ENCODE measurements at places on chromosomes 16 and 17.

DNA sequence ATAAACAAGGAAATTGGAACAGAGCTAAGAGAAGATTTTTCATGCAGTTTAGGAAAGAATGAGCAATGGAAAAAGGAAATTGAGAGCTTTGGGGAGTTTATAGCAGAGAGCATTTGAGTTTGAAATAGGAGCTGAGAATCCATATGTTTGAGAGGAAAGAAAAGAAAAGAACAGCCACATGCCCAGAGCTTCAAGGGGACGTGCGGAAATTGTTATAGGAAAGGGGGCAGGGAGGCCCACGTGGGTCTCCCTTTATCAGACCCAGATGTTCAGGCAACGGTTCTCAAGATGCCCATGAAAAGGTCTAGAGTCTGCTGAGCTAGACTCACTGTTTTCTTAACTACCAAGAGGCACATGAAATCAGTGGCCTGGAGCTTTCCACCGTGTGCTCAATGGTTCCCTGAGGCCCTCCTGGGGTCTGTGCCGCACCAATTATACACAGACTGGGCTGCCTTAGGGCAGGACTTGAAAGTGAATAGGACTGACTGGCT, 31.2 kb downstream of the CHD9 start:
- DNase-seq = no peak

GRCh38 chr16:27566417-27566816, 16.5 kb downstream of the KATNIP start:
- DNase-seq = no peak

GRCh38 chr16:68287276-68288251, 23.2 kb downstream of the SLC7A6OS start:
- no peak for DNase-seq

DNA sequence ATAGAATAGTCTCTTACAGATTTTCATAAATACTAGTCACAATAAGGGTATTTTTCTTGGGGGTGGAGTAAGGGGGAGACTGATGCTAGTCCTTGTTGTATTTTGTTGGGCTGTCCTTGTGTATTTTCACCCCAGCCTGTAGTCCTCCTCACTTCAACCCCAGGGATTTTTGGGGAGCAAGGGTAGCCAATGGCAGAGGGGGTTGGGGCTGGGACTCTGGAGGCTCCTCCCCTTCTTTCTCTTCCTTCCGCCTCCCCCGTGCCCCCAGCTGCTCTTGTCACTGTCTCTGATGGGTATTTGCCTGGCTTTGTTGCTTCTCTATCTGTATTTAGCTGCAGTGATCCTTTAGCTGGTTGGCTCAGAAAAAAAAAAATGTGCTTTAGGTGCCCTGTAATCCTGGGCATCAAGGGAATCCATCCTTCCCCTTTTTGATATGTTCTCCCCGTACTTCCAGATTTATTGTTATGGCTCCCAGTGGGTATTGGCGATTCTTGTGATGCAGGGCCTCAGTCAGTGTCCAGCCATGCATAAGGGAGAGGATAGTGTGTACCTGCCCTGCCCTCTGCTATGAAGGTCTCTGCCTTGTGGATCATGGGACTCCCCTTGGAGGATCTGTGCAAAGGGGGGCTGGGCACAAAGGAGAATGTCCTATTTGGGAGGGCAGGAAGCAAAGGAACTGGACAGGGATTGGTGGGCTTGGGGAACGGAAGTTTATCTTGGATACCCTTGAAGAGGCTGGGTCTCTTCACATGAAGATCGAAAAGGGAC, 16.5 kb downstream of the SNF8 start:
- DNase-seq = no peak

DNA sequence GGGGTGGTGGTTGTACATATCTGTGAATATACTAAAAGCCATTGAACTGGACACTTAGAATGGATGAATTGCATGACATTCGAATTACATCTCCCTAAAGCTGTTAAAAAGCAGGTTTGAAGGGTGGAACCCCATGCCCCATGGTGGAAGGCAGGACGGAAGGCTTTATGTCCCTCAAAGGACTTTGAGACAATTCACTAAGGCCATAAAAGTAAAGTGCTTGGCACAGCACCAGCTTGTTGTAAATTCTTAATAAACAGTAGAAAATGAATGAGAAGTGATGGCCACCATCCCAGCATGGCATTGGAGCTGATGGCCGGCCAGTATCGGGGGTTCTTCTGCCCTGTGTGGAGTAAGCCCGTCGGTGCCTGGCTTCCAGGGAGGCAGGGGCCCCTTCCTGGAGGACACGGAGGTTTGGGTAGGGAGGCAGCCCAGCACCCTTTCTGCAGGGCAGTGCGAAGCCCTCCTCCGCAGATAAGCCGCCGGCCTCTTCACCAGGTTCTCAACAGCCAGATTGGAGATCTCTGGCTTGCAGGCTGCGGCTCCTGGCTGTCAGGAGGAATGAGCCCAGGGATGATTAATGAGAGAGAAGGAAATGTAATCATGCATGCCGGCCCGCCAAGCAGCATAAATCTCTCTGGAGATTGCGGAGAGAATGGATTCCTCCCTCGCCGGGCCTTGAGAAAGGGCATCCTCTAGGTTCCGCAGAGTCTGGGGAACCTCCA, 346.9 kb downstream of the FOXL1 start:
- DNase-seq = no peak

- DNase-seq = no peak
These were observed 76.6 kb downstream of the GNAO1 start for GRCh38 chr16:56267888-56268287.

GRCh38 chr16:14321542-14321941, 250.4 kb downstream of the MRTFB start:
- DNase-seq = no peak

DNA sequence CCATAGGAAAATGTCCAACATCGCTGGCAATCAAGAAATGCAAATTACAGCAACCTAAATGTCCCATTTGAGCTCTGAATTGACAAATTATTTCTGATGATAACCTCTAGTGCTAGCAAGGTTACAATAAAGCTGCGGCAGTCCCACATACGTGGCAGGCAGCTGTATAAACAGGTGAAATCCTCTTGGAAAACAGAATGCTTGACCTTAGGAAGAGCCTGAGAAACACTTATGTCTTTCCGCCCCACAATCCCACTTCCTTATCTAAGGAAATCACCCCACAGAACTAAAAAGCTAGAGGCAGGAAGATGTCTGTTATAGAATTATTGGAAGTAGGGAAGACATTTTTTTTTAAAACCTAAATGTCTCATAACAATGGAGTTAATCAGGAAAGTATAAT, 154.3 kb downstream of the KATNIP start:
- DNase-seq = no peak

DNA sequence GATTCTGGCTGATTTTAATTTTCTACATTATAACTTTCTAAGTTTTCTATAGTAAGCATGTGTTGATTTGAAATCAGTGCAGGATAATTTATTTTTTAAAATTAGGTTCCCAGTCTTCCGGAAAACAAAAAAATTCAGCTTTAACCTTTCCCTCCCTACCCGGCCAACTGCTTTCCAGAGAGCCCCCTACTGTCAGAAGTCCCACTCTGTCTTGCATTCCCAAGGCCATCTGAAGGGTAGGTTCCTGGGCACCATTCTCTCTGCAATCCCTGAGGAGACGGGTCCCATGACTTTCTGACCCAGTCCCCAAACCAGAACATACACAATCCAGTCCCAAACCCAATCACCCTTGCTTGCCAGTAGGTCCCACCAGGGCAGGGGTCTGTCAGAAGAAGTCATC, 200.3 kb downstream of the CYLD start:
- DNase-seq = no peak

DNA sequence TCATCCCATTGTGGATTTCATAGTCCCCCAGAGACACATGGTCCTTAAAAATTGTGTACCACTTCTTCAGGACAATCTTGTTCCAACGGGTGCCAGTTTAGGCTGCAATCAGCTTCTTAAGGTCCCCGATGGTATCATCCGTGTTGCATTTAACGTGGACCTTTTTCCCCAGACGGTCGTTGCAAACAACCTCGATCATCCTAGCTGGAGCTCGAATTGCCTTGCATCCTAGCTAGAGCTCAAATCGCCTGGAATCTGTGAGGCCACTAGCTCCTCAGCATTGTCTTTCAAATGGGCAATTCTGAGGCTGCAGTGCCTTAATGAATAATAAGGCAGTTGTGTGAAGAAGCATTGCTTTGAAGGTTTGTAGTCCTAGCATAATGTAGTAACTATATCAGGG, 37.7 kb upstream of the RHBDL3 start:
- no peak for DNase-seq

GRCh38 chr17:64024781-64025731, 4.6 kb upstream of the ICAM2 start:
- DNase-seq = peak; percentile 45

- no peak for DNase-seq
These were observed 488 bp upstream of the HAP1 start for GRCh38 chr17:41734949-41735313.

DNA sequence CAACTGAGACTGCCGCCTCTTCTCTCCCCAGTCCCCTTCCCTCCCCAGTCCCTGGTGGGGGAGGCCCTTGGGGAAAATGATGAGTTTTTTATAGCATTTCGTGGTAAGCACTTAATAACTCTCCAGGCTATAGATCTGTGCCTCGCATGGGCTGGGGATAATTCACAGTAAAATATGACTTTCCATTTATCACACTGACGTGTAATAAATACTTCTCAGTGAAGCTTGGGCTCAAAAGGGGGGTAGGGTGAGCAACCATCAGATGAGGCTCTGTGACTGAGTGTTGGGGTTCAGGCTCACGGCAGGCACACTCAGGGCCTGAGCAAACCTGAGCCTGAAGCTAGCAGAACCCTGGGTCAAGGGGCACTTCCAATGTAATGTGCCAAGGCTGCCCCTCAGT, 101.6 kb downstream of the CCT6B start:
- no peak for DNase-seq

DNA sequence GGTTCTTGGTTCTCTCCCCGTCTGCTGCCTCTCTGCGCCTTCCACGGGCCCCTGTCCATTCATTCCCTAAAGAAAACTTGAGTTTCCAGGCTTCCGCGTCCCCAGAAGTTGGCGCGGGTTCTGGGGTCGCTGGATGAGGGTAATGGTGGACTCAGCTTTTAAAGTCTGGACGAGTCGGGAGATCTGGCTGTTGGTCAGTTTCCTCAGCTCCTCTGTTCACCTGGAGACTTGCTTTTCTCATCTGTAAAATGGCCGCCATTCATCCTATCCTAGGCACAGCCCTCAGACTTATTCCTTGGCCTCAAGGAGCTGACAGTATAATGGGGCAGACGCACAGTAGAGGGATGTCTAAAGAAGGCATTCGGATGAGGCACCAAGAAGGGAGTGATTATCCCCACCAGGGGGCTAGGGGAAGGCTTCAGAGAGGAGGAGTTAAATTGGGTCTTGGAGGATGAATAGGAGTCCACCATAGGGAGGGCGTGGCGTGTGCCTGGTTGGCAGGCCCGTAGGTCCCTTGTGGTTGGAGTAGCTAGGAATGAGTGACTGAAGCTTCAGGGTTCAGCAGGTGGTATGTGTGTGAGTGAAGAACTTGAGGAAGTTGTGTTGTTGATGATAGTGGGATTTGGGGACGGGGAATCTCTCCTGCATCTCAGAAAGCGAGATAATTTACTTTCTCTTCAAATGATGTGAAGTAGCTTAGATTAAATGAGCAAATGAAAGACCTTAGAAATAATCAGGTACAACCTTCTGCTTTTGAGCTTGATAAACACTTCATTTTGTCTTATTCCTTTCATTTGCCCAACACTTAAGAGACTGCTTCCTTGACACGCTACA, 652 bp downstream of the VPS35L start:
- DNase-seq = peak; percentile 7

DNA sequence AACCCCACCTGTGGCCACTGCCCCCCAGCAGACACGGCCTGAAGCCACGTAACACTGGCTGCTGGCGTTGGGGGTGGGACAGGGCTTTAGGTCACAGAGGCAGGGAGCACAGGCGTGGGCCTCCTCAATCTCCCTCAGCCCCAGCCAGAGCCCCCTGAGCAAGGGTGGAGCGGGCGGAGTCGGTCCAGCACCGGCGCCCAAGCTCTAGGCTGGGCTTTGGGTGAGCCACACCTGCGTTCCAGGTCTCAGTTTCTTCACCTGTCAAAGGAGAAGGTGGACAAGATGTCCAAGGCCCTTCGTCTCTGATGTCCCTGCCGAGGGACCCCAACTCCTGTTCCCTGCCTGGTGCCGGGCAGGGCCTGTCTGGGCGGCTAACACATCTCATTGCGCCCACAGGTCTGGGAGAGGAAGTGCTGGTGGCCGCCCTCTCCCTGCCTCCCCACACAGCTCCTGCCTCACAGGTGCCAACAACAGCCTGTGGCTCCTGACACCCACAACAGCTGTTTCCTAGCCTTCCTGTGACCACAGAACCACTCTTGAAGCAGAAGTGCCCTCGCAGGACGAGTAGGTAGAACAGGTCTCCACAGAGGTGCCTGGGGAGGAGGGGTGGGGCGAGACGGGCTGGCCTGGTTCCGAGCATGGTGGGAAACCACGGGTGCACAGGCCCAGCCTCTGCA, 12.0 kb downstream of the FAM83G start:
- no peak for DNase-seq

DNA sequence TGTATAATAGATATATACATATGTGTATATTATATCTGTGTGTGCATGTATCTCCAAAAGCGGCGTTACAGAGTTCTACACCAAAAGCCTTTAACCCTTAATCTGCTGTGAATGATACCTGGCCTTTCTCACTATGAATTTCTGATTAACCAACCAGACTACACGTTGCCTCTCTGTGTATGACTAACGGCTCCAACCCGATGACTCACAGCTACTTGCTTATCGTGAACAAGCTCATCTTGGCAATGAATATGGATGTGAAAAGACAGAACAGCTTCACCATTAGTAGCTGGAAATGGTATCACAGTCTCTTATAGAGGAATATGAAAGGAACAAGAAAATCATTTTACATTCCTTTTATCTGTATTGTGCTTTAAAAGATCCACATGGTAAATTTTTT, 23.8 kb upstream of the ARHGAP44 start:
- DNase-seq = no peak

DNA sequence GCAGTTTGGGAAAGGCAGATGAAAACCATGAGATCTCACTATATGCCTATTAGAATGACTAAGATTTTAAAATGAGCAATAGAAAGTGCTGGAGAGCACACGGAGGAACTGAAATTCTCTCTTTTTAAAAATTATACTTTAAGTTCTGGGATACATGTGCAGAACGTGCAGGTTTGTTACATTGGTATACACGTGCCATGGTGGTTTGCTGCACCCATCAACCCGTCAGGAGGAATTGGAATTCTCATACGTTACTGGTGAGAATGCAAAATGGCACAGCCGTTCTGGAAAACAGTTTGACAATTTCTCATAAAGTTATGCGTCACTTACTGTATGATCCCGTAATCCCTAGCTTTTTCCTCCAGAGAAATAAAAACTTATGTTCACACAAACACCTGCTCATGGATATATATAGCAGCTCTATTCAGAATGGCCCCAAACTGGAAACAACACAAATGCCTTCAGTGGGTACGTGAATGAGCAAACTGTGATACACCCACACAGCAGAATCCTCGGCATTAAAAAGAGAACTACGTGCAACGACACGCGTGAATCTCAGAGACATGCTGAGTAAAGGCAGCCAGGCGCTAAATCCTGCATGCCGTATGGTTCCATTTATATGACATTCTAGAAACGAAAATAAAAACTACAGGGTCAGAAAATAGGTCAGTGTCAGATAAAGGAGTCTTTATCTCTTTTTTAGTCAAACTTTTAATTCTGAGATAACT, 11.8 kb downstream of the PIK3R6 start:
- DNase-seq = no peak

Measured in stimulated activated CD4-positive, alpha-beta T cell treated with anti-CD3 and anti-CD28 coated beads, Interleukin-4, amount 100 ng/mL, for 1 hour (primary cell).